ENCODE measurements at places on chromosomes 5 and 9. TPM values are rescaled to one million over a fixed set of nuclear protein-coding genes. Genes with fewer than 3 reads are reported as not detected.

The SARDH gene
- 7.3 TPM for total RNA-seq

The SLC36A1 gene
- total RNA-seq: 13.6 TPM

The TRIO gene
- total RNA-seq: 157 TPM

The PAPPA gene
- 0.31 TPM for total RNA-seq

The MGAT4B gene
- 101 TPM for total RNA-seq

The PFN3 gene
- not detected for total RNA-seq

The TXN gene
- total RNA-seq: 524 TPM

The SPINK4 gene
- total RNA-seq: not detected

The FOXD4L4 gene
- total RNA-seq: not detected

The RANBP17 gene
- 16.3 TPM for total RNA-seq

The STPG3 gene
- total RNA-seq: not detected

The IFNB1 gene
- 0.77 TPM for total RNA-seq

The CBY3 gene
- 0.36 TPM for total RNA-seq

The PCDHB9 gene
- total RNA-seq: not detected

Measured in melanocyte of skin (primary cell).